ENCODE measurements at places on chromosomes 11 and 22.

DNA sequence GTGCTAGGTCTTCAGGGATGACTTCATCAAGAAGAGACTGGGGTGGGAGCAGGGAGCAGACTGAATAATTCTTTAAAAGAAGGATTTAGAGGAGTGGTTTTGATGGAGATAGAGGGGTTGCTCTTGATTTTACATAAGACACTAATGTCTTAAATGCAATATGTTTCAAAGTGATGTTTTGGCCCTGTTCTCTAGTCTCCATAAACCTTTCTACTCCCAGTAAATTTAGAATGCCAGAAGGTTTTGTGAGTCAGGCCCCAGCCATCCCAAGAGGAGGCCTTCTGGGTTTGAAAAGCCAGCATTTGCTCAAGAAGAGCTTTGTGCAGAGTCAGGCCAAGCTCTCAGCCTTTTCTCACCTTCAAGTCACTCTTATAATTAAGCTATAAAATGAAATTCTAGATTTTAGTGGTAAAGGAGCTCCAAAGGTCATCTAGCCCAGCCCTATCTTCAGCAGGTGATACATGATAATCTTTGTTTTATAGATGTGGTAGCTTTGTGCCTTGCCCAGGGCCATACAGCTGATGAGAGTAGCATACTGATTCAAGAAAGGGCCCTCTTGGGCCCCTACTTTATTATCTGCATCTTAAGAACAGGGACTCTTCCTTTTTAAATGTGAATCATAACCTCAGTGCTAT lies 122.8 kb upstream of the MTNR1B start:
- DNase-seq: no peak

DNA sequence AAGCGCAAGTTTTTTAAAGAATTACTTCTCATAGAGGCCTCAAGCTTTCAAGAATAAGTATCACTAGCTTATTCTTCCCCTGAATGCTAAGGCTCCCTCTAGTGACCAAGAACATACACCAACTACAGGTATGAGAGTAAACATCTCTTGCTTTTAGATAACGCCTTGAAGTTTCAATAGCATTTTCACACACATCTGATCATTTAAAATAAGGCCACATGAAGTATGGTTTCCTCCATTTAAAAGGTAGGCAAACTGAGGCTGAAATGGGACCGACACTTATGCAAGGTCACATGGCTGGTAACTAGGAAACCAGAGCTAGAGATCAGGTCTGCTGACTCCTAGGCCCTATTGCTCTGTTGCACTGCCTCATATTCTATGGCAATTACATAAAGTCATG lies 66.5 kb downstream of the CCDC34 start:
- DNase-seq: peak; percentile 26

DNA sequence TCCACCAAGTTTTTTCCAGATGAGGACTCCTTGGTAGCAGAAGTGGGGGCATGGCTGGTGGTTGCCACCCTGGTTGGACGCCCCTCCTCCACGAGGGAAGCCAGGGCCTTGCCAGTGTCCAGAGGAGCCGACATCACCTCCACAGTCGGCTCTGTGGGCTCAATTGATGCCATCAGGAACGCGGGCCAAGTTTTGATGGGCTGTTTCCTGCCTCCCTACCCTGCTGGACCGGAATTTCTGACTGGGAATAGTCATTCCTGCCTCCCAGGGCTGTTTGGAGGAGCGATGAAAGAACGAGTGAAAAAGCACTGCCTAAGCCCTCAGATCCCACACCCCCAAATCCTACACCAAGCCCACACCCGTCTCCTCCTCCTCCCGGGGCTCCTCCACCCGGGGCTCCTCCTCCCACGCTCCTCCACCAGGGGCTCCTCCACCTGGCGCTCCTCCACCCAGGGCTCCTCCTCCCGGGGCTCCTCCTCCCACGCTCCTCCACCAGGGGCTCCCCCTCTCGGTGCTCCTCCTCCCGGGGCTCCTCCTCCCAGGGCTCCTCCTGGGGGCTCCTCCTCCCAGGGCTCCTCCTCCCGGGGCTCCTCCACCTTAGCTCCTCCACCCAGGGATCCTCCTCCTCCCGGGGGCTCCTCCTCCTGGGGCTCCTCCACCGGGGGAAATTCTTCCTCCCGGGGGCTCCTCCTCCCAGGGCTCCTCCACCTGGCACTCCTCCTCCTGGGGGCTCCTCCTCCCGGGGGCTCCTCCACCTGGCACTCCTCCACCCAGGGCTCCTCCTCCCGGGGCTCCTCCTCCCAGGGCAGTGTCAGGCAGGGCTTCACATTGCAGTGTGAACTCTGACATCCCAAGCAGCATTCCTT lies 10.0 kb upstream of the PRR5 start:
- no peak for DNase-seq

DNA sequence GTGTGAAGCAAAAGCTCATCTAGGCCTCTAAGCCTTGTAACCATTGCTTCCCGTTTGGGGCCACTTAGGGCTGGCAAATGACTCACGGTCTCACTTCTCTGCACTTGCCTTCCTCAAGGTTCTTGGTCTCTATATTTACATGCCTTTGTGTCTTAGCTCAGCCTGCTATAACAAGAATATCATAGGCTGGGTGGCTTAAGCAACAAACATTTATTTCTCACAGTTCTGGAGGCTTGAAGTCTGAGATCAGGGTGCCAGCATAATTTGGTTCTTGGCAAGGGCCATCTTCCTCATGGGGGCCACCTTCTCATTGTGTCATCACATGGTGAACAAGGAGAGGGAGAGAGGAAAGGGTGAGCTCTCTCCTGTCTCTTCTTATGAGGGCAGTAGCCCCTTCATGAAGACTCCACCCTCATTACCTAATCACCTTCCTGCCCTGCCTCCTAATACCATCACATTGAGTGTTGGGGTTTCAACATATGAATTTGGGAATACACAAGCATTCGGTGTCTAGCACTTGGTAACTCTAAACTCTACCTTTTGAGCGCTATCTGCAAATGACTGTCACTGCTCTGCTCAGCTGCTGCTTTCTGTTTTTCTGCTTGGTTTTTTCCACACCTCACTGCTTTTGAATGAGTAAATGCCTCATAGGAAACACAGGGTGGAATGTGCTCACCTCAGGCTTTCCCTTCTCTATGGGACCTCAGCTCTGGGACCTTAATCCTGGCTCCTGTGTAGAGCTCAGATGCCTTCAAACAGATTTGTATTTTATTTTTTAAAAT lies 16.2 kb upstream of the ME3 start:
- peak; percentile 57 for DNase-seq

DNA sequence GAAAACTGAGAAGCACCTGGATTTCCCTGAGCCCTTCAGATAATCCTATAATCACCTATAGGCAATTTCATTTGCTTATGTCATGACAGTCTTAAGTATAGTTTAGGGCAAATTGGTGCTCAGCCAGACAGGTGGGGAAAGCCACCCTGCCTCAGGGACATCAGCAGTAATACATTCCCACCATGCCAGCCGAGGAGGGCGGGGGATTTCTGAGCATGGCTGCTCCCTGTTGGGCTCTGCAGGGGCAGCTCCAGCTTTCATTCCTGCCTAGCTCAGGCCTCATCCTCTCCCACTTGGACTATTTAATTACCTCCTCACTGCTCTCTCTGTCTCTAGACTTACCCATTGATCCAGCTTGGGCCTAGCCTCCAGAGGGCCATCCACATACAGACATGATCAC lies 9.0 kb upstream of the DRD2 start:
- no peak for DNase-seq

GRCh38 chr11:75267171-75267970 lies 26.8 kb downstream of the TPBGL start:
- no peak for DNase-seq

DNA sequence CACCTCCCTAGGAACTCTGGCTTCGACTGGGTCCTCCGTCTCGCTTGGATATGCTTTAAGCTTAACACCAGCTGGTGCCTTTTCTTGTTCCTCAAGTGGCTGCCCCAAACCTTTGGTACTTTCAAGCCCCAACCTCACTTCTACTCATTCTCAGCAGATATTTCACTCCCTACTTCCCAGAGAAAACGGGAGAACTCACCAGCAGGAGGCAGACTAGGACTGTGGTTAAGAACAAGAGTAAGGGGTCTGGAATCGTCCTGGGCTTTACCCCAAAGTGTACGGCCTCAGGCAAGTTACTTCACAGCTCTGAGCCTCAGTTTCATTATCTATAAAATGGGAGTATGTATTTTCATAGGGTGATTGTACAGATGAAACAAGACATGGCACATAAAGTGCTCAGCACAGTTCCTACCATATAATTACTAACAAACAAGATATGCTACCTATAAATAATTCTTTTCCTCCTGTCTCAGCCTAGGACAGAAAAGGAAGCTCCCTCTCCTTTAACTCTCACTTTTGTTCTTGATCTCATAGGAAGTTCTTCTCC lies 37.8 kb downstream of the PAMR1 start:
- DNase-seq: peak; percentile 42

GRCh38 chr22:23197836-23198235 lies 17.5 kb downstream of the BCR start:
- DNase-seq: no peak

GRCh38 chr11:107018219-107018901 lies at the start of gene GUCY1A2:
TSS of gene GUCY1A2 (minus strand) at chr11:107018476. CDS start at chr11:107018055, 421 bp downstream.
- DNase-seq: no peak

- DNase-seq: no peak
These were observed 20.2 kb upstream of the CRY2 start for GRCh38 chr11:45827123-45827522.

DNA sequence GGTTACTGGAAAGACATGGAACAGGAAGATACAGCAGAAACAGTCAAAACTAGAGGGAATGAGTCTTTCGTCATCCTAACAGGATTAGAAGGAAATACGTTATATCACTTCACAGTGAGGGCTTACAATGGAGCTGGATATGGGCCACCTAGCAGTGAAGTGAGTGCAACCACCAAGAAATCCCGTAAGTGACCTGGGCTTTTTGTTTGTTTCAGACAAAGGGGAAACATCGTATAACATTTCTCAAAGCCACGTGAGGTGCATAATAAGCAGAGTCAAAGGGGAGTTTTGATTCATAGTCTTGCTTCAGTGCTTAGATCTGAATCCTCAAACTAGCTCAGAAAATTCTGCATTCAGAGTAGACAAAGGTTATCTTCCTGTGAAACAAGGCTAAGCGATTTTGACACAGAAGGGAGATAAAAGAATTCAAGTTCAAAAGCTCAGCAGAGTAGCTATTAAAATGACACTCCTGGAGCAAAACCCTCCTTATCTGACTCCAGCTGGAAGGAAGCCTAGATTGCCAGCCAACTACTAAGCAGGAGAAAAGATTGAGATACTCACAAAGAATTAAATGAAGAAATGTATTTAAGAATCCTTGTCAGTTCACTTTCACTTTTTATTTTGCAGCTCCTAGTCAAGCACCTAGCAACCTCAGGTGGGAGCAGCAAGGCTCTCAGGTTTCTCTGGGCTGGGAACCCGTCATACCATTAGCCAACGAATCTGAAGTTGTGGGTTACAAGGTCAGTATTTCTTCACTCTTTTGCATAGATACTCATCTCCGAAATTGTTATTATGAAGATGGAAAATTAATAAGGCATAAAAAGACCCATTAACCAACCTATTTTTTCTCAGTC lies 346.4 kb upstream of the ARHGAP42 start:
- no peak for DNase-seq

DNA sequence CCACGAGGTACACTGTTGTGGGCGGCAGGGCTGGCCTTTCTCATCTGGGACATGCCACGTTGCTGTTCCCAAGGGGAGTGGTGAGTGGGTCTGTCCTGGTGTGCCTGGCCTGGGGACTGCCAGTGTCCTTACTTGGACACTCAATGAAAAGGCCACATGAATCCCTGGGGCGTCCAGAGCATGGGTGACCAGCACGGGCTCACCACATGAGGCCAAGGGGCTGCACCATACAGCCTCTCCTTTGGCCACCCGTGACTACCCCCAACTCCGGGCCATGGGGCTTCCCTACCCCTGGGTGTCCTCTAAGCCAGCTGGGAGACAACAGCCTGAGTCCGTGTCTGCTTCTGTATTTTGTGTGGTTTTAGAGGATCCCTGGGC lies 20.2 kb upstream of the TXNRD2 start:
- no peak for DNase-seq

GRCh38 chr22:46336119-46337078 lies 885 bp downstream of the TRMU start:
- peak; percentile 14 for DNase-seq

DNA sequence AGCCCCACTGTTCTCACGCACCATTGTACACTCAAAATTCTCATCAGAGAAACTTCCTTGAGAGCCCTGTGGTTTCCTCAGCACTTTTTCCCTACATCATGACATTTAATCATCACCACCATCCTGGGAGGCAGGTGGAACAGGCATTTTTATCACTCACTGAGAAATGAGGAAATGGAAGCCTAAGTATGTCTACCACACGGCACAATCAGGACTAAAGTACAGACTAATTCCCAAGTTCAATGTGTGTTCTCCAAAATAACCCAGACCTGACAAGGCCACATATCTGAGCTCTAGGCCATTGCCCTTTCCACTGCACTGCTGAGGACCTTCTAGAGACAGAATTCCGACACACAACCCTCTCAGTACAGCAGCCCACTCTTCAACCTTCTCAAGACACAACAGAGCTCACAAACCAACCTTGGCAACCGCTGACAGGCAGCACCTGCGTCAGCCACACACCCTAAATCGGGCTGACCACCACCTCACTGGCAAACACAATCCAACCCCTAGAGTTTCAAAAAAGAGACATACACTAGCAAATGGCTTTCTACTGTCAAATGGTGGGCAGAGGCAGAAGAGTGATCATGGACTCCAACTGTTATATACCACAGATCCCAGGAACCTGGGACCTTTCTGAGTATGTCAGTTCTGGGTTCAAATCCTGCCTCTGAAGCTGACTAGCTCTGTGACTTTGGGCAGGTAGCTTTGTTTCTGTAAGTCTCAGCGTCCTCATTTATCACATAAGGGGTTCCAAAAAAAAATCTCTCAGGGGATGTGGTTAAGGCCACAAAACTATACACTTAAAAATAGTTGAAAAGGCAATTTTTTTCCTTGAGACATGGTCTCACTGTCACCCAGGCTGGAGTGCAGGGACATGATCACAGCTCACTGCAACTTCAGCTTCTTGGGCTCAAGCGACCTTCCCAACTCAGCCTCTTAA lies 16.3 kb downstream of the SMCO4 start:
- peak; percentile 59 for DNase-seq

GRCh38 chr11:68632802-68633201 lies 51.5 kb upstream of the GAL start:
- DNase-seq: peak; percentile 75

DNA sequence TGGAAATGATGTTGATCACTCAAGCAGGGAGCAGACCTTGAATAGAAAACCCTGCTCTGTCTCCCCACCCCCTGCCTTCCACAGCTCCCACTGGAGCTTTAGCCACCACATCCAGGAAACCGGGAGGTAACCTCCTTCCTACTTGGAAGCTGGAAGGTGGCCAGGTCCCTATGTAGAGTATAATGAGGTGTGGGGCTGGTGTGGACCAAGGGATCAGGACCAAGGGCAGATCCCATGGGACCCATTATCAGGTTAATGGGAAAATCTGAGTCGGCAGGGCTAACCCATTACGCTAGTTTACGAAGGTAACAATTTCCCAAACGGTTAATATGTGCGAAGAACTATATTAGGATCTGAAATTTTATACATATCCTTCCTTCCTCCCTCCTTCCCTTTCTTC lies 321.9 kb downstream of the MIAT start:
- DNase-seq: no peak

DNA sequence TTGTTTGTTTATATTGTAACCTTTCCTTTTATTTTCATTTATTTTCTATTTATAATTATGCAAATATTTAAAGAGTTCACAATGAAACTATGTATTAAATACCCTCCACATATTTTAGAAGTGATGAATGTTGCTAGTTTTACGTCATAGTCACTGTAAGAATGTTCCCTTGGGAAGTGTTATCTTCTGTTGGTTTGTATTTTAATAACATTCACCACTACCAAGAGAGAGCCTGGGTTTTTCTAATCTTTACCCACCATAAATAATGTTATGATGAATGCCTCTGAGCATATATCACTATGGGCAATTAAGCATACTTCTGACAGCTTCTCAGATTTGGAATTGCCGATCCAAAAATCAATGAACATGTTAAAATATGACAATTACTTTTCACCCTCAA lies 80.7 kb downstream of the GGT1 start:
- DNase-seq: no peak
